ENCODE measurements at places on chromosomes 7 and 10.

DNA sequence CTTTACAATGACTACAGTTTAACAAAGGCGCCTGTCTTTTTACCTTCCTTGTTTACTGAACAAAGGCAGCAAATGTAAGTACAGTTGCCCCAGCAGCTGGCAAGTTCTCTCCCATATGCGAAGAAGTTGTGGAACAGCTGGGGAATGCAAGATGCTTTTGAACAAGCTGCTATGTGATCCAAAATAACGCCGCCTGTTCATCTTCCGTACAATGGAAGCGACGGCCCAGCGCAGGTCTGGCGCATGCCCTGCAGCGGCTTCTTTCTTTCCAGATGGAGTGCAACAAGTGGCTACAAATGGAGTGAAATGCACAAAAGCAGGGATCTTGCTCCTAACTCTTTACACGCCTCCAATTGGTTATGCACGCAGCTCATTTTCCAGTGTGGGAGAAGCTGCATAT, 97.0 kb upstream of the SVIL start:
- no peak for DNase-seq

- DNase-seq: no peak
These were observed 23.5 kb upstream of the WAPL start for GRCh38 chr10:86545101-86545500.

DNA sequence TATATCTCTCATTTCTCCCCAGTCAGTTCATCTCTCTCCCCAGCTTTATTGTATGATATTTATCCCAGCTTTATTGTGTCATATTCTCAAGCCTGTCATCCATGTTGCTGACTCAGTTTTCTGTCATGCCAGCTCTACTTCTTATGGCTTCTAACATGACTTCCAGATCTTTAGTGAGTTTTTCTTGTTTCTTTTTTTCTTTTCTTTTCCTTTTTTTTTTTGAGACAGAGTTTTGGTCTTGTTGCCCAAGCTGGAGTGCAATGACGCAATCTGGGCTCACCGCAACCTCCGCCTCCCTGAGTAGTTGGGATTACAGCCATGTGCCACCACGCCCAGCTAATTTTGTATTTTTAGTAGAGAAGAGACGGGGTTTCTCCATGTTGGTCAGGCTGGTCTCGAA, 28.7 kb upstream of the CALU start:
- no peak for DNase-seq

- DNase-seq: no peak
These were observed 11.4 kb downstream of the CDHR3 start for GRCh38 chr7:105974471-105974870.

- DNase-seq: no peak
These were observed 172.0 kb downstream of the FANK1 start for GRCh38 chr10:126068322-126068721.

DNA sequence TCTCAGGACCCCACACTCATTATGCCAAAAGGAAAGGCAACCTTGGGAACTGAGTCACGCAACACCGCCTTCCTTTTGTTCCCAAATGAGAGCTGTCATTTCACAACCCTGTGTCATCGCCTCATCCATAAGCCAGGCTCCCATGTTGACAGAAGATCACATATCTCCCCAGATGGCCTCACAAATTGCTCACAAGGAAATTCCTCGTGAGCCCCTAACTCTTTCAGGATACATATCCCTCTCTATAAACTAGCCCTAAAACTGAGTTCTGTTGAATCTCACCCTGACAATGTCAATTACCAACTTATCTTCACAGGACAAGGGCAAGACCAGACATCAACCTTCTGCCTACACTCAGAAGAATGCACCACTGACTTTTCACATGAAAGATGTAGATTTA, 22.6 kb downstream of the CCDC3 start:
- DNase-seq: no peak

DNA sequence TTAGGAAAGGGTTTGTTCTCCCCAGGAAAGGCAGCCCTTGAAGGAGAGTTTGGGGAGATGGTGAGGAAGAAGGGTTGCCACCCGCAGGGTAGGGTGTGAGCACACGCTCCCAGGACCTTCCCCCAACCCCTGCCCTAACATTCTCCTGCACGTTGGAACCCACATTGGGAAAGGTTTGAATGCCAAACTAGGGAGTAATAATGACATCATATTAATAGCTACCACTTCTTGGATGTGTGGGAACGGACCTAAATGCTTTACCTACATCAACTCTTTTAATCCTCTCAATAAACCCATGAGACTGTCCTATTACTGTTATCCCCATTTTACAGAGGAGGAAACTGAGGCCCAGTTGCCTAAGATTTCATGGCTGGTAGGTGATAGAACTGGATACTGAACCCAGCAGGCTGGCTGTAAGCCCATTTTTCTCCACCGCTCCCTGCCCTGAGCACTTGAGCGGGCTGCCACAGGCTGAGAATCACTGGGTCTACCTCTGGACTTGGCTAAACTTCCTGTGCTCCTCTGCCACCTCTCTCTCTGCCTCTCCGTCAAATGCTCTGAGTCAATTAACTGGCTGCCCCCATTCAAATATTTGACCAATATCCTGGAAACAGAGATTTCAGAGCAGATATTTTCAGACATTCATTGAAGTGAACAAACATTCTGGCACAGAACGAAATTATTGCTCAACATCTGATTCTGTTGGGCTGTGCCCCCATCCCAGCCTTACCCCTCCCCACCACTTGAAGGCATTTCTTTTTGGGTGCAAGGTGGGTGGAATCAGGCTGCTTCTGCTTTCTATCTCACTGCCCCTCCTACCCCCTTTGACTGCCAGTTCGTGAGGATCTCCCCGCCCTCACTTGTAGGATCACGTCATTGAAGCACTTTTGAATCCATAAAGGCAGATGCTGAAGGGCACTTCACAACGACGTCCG, 129.7 kb downstream of the C10orf105 start:
- DNase-seq: no peak

DNA sequence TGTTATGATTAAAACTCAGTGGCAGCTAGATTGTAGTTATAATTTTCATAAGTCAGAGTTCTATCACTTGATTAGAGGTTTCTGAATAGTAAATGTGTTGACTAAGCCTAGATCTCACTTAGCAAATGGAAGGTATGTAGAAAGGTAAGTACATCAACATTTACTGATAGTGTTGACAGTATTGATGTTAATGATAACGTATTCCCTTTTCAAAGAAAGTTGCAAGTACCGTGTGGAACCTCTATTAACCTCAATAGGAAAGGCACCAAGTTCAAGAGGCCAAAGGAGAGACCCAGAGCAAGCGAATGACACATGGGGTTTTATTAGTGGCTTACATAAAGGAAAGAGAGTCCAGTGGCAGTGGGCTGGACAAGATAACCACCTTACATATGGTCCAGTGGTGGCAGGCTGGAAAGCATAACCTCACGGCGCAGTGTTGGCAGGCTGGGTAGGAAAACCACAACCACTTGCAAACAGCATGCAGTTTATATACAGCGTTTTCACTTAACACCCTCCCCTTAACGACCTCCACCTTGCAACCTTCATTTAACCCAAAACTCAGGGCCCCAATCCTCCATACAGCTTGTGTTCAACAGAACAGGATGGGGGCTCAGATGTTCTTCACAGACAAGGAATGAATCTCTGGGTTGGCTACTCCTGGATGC, 611.0 kb downstream of the PARD3 start:
- no peak for DNase-seq

DNA sequence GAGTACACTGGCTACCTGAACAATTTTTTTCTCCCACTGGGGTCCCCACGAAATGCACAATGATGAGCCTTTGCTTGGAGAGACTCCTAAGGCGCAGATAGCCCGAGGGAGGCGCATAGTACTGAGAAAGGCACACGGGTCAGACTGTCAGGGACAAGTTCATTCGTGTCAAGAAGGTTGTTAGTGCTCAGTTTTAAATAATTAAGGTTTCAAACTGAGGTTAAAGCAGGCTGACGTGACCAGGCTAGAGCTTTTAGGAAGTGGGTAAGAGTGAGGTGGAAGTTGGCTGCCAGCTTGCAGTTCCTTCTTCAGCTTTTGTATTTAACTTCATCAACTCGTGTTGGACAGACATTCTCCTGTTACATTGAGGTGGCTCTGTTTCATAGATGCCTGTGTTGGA, 31.6 kb downstream of the RBM33 start:
- DNase-seq: no peak

- DNase-seq: no peak
These were observed 135.0 kb downstream of the RALA start for GRCh38 chr7:39758234-39758970.

- DNase-seq: no peak
These were observed 29.1 kb downstream of the ZC3HC1 start for GRCh38 chr7:130022115-130022514.

- DNase-seq: no peak
These were observed 254.7 kb downstream of the STK31 start for GRCh38 chr7:23964715-23965114.

DNA sequence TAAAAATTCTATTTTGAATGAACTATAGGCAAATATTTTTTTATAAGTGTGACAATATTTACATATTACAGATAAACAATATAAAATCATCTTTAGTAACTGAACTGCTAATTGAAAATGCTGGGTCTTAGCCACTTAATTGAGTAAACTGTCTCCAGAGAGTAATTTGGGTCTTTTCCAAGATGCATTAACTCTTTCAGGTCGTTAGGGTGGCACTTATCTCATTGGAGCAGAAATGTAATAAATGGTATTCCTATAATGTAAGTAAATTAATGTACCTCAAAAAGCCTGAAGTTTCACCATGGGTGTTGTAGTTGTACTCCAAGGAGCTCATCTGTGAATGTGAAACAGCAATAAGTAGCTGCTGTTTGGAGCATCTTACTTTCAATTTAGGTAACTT, 208.5 kb downstream of the EXOC4 start:
- DNase-seq: no peak

- no peak for DNase-seq
These were observed 449.5 kb upstream of the ZMIZ1 start for GRCh38 chr10:78619115-78619851.

GRCh38 chr10:101134299-101135127, 3.4 kb downstream of the TLX1 start:
- DNase-seq: no peak

GRCh38 chr7:2913760-2914387, 69.8 kb upstream of the GNA12 start:
- DNase-seq: no peak

DNA sequence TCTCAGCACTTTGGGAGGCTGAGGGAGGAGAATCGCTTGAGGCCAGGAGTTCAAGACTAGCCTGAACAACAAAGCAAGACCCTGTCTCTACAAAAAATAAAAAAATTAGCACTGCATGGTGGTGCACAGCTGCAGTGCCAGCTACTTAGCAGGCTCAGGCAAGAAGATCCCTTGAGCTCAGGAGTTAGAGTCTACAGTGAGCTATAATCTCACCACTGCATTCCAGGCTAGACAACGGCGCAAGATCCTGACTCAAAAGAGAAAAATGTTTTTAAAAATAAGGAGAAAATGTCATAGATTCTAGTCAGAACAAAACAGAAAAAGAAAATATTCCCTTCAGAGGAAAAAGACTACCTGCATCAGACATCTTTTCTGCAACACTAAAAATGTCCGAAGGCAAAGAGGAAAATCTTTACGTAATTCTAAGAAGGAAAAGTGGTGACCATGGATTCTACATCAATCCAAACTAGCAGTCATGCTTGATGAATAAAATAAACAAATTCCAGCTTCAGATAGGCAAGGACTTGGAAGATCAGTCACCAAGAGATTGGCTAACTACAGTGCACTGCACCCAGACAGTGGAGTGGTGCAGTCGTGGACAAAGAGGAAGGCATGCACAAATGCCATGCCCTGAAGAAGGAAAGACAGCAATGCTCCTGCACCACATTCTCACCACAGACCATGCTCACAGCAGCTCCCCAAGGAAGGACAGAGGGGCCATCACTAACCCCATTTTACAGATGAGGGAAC, 54.3 kb downstream of the ERCC6 start:
- no peak for DNase-seq

- DNase-seq: no peak
These were observed 26.8 kb upstream of the EGR2 start for GRCh38 chr10:62842983-62843382.

DNA sequence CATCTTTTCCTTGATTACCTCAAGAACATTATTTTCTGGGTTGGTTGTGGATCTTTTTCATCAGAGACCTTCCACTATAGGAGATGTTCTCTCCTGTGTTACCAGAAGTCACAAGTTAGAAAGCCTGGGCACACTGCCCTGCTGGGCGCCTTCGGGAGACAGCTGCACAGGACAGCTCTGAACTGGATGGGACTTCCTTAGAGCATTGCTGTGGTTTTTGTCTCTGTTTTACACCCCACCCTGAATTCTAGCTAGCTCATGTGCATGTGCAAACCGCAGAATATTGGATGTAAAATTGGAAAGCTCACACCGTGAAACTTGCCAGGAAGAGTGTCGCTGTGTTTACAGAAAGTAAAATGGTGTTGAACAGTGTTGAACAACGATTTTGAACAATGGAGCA, 54.4 kb upstream of the SEC61G start:
- no peak for DNase-seq

- no peak for DNase-seq
These were observed 17.4 kb upstream of the CYP3A7 start for GRCh38 chr7:99752356-99752755.

DNA sequence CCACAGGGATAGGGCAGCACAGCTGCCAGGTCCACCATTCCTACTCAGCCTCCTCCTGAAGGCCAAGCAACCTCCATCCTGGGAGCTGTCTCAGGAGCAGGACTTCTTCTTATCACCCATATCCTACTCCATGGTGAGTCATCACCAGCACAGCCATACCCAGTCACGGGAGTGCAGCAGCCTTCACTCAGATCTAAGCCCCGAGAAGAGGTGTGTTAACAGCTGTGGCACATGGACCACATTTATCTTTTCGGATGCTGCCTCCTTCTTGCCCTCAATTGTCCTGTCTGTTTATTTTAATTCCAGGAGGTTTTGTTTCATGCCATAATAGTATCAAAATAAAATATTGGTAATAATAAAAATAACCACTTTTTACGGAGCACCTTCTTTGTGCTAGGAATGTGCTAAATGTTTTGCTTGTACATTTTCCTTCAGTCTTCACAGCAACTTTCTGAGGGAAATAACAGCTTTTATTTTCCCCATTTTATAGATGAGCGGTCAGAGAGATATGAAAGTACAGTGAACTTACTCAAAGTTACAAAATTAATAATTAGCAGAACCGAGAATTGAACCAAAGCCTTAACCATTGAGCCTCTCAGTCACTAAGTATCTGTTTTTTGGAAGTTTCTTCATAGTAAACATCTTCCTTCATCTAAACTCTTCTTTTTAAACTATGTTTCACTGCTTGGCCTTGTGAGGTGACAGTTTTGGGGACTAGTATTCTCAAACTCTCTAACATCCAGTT, 2.5 kb upstream of the KEL start:
- DNase-seq: no peak

- DNase-seq: no peak
These were observed 10.6 kb downstream of the BHLHA15 start for GRCh38 chr7:98221611-98222532.
